Stimulated activated CD4-positive, alpha-beta T cell treated with anti-CD3 and anti-CD28 coated beads, Interleukin-4, amount 100 ng/mL, for 1 hour (primary cell): ENCODE measurements at places on chromosomes 16 and 17.

GRCh38 chr16:78706637-78707036 lies 607.2 kb downstream of the WWOX start:
- DNase-seq, result no peak

GRCh38 chr16:10990378-10990777 lies 46.0 kb downstream of the CLEC16A start:
- no peak for DNase-seq

- DNase-seq, result no peak
Measured at GRCh38 chr16:14268073-14268472, 197.0 kb downstream of the MRTFB start.

DNA sequence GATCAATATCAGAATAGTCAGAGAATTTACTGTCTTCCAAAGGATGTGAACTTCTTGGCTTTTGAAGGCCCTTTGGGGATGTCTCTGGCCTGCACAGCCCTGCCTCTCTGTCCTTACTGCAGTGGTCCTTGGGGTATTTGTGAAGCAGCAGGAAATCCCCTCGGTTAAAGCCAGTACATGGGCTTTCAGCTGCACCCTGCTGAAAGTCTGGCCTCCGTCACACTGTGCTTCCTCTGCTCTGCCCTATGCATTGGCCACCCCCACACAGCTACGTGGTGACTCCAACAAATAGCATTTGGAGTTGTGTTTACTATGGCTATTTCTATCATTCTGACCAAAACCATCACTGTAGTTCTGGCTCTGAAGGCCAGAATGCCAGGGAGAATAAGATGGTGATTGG lies 21.2 kb downstream of the SYCE1L start:
- no peak for DNase-seq

DNA sequence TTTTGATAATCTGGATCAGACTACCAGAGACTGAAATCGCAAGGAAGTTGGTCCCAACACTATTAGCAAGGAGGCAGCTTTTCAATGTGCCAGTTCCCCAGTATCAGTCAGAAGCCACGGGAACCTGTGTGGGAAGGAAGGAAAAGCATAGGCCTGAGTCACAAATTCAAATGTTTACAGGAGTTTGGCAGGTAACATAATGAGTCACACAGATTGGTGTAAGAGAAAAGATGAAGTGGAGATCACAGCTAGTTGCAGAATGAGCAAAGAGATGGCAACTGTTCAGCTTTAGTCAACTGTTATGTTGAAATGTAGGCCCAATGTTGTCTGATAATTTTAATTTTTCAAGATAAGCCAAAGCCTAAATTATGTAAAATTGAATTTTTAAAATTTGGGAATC lies 28.1 kb upstream of the ITGA2B start:
- no peak for DNase-seq
